ENCODE measurements at places on chromosomes 2 and 18.

- no peak for DNase-seq
Measured at GRCh38 chr2:221410487-221410886, 161.6 kb downstream of the EPHA4 start.

- DNase-seq = peak; percentile 60
Measured at GRCh38 chr2:174335988-174336500, 1.3 kb downstream of the SP9 start.

DNA sequence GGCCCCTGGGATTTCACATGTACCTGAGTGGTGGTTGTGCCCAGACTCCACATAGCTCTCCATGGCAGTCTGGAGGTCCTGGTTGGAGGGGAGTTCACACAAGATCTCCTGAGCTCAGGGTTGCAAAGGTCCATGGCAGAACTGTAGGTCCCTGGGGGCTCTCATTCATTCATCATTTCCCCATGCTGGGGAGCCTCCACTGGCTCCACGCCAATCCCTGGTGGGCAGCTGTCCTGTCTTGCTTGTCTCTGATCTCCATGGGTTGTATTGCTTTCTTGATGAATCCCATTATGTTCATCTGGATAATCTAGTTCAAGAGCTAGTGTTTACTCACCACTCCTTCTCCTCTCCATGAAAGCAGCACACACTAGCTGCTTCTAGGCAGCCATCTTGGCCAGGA, 42.4 kb downstream of the ZSWIM2 start:
- DNase-seq = no peak

DNA sequence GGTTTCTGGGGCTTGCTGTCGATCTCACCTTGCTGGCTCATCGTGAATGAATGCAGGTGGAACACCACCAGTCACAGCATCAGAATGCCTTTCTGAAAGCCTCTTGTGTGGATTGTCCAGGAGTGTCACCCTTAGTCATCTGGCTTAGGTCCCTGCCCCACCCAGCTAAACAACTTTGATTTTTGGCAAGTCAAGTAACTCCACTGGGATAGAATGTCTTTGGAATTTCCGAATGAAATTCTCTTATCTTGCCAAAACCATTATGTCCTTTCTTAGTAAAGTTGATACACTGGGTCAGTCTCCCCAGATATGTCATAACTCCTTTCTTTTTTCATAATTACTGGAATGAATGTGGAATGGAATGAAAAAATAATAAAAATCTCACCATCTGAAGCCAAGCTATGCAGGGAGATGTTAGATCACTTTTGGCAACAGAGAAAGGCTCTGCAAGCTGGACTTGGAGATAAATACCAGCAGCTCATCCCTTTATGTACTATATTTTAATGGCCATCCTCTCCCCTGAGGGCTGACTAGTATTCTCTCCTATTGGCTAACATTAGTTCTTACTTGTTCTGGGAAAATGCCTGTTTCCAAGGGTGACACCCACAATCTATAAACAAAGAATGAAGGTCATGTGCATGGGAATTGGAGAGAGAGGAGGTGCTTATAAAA, 35.4 kb downstream of the INSIG2 start:
- no peak for DNase-seq

DNA sequence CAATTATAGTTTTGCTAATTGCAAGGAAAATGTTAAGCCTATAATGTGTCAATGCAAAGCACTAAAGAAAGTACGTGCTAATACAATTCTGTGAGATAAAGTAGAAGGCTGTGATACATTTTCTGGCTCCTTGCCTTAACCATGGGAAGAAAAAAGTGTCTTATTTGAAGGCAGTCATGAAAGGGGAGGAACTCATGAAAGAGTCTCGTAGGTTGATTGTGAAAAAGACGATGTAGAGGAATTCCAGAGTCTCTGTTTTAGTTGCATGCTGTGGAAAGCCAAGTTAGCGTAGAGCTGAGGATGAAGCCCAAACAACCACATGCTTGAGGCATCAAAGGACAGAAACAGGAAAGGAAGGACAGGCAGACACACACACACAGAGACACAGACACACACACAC, 214.1 kb downstream of the MEIS1 start:
- DNase-seq = no peak
